Mucosa of descending colon (tissue), 3 donors: ENCODE measurements at places on chromosomes 12 and 14. TPM values are rescaled to one million over a fixed set of nuclear protein-coding genes. Genes with fewer than 3 reads are reported as not detected.

- no peak for DNase-seq
These were observed 25.1 kb downstream of the PXN start for GRCh38 chr12:120240495-120240833.

DNA sequence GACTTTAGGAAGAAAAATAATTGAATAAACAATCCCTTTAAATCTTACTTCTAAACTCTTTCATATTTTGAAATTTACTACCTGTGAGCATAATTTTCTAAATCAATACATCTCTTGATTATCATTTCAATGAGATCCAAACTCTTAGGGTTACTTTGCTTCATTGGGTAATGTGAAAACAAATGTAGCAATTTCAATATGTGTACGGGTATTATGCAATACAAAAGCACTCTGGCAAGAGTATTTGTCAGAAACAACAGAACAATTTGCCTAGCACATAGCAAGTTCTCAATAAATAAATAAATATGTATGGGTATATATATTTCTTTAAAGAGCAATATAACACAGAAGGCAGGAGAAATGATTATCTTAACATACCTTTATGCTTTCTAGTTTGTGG, 77.1 kb downstream of the PLEKHG7 start:
- no peak for DNase-seq

RTN1 gene
- 3.8 TPM for total RNA-seq

OR4E2 gene
- not detected for total RNA-seq

IFNG-AS1 gene
- total RNA-seq = not detected

GRCh38 chr14:25756876-25757275, 706.9 kb upstream of the STXBP6 start:
- no peak for DNase-seq

DNA sequence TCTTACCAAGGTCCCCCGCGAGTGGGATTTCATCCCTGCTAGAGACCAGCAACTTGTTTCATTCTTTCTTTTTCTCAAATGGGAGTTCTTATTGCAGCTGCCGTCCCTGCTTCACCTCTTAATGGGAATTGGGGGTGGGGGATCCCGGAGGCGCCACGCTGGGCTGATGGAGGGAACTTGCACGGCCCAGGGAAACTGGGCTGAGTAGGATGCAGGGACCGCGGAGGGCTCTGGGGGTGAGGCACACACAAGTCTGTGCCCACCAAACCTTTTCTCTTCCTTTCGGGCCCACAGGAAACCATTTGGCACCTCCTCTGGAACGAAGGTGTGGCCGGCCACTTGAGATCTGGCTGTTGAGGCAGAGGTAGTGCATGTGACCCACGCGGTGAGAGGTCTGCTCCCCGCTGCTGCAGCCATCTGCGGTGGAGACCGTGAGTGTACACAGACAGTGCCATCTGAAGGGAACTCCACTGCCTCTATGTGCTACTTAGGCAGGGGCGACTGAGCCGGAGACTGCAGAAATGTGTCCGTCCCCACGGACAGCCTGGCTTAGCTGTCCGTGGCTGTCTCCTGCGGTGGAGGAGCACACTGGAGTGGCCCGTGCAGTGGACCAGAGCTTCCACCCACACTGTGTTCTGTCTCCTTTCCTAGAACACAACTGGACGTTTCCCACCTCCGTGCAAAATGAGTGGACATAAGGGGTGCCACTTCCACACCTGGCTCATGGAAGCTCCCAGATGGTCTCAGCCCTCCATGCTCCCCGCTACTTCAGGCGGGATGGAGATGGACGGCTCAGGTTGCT, 42.1 kb upstream of the TESC start:
- no peak for DNase-seq

METAP2 gene
- total RNA-seq = 35.2 TPM

GRCh38 chr14:45261209-45261608, 8.2 kb upstream of the MIS18BP1 start:
- no peak for DNase-seq

- peak; percentile 42 for DNase-seq
These were observed 31.9 kb downstream of the CEP83 start for GRCh38 chr12:94427501-94428381.

DNA sequence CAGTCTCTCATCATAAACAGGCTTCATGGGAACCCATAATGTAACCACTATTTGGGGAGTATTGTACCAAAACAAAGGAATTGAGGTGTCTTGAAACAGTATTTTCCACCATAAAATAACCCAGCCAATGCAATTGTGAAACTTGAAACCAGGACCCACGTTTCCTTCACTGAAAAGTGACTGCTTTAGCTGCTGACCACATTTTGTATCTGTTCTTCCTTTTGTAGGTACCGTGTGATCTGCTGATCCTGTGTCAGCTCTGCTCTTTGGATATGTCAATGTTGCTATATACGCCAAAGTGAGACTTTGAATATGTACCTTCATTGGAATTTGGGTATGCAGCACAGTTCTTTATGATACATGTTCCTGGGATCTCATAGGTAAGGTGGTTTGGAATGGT, 95.1 kb upstream of the CNTN1 start:
- no peak for DNase-seq

SMIM41 gene
- 0.32 TPM for total RNA-seq

DNA sequence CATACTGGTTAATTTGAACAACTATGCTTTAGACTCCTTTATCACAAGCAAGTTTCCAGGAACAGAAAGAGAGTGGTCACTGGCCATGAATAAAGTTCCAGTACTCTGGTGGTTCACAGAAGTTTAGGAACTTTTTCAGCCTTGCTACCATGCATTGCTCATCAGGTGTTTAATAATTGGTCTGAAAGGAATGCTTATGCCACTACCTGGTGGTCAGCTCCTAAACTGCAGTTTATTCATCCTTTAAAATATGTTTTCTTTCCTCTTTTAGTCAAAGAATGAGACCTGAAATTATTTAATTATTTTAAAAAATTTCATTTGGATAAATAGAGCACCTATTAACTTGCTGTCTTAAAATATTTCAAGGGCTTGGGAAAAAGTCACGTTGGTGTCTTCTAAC, 260.1 kb upstream of the OR4E1 start:
- no peak for DNase-seq

- no peak for DNase-seq
These were observed 69.7 kb downstream of the WASHC3 start for GRCh38 chr12:101992091-101992490.

DNA sequence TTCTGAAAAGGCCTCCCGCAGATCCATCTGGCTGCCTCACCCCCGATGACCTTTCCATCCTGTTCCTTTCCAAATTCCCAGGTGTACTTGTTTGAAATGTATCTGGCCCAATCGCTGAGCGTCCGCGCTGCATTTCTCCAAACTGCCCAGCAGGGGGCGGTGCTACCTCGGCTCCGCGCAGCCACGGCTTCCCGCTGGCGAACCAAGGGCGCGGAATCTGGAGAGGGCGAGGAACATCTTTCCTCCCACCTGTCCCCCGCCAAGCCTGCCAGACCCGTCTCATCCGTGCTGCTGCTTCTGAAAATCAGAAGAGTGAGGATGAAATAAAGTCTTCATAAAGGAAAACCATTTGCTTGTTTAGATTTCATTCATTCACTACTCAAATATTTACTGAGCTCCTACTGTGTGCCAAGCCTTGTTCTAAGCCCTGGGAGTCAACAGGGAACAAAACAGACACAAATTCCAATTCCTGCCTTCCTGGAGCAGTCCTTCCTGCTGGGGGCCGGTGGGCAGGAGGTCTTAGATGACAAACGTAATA, 16.8 kb upstream of the MYL2 start:
- DNase-seq = peak; percentile 55

GRCh38 chr12:42585841-42586216, 3.7 kb downstream of the PRICKLE1 start:
- DNase-seq = no peak

DNA sequence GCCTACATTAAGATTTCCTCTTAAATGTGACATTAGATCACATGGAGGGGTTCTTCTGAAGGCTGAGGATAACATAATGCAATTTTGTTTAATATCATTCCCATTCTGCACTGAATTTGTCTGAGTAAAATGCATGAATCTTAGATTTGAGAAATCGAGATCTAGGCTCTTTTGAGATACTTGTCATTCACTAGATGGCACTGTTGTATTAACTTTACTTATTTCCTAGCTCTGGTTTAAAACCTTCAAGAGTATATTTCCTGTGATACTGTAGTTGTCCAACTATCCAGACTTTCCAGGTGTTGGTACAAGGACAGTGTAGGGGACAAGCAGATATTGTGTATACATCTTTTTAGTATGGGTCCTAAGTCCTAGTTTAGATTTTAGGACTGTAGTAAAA, 91.7 kb upstream of the SEL1L start:
- no peak for DNase-seq

OR10A7 gene
- not detected for total RNA-seq
